WERI-Rb-1 (cell line): ENCODE measurements at places on chromosomes 2 and 18.

DNA sequence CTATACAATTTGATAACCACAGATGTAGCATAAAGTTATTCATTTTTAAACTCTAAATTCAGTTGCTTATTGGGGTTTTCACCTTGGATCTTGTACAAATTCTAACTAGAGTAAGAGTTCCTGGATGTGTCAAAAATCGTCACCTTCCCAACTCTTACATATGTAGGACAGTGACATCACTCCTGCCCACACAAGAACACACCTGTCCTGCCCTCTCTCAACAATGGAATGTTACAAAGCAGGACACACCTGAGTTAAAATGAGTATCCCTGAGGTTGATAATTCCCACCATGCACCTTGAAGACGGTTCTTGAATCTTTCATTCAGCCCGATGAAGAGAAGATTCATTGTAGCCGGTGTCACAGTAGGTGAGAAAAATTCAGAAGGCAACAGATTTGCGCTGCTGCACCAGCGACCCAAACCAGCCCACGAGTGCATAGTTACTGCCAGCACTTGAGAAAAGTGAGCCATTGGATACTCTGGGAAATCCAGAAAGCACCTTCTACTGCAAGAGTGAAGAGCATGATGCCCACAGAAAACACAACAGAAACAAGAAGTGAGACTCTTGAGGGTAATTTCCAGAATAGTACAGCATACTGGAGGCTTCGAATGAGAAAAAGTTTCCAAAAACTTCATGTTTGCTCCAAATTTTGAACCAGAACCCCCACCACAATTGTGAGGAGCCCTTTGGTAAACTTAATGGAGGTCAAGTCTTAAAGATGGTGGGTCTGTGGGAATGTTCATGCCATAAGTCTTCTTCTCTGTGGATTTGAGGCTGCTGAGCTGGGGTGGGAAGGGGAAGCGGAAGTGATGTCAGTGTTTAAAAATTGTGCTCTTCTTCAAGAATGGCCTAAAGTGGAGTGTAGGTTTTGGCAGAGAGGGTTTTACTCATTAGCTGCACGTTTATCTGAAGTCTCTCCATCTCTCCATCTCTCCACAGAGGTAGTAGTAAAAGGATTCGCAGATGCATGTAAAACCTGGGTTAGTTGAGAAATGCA is 34.7 kb upstream of the ADAM23 start:
- no peak for DNase-seq

DNA sequence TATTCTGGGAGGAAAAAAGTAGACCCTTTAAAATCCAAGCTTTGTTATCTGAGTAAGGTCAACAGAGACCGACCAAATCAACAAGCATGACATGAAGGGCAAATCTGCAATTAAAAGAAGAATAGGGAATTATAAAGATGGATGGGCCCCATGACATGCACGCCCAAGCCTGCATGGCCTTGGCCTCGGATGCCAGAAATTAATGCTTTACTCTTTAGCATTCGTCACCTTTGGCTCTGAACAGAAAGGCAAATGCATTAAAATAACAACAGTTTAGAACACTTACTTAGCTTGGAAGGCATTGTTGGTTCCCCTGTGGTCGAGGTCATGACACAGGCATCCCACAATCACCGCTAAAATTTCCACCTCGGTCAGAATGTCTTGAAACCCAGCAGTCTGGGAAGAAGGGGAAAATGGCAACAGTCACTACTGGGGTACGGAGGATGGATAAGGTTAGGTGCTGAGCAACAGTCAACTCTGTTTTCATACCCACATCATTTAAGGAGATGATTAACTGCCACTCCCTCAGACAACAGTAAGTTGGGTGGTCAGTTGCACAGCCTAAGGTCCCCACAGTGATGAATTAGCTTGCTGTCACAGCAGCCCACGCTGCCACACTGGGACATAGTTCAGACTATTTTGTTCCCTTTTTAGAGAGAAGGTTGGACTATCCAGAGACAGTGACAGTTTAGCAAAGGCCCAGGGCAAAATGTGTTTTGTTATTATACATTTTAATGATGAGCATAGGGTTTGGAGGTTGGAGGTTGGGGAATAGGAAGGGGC is 319.1 kb downstream of the AGPS start:
- DNase-seq: no peak

DNA sequence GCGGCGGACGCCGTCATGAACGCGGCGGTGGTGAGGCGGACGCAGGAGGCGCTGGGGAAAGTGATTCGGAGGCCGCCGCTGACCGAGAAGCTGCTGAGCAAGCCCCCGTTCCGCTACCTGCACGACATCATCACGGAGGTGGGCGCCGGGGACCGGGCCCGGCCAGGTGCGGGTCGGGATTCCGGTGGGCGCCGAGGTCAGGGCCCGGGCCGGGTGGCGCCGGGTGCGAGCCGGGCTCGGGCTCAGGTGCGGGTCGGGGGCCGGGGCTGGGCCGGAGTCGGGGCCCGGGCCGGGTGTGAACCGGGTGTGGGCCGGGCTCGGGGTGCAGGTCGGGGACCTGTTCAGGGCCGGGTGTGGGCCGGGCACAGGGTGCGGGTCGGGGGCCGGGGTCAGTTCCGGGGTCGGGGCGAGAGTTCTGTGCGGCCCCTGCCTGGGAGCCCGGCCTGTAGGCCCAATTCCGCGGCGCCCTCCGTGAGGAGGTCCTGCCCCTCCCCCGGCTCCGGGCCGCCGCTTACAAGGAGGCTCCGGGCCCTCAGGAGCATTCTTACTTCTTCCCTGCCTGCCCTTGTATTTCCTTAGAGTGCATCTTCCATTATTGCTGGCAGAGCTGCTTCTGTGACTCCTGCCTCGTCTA is 447 bp downstream of the TRAF3IP1 start:
- DNase-seq: no peak

DNA sequence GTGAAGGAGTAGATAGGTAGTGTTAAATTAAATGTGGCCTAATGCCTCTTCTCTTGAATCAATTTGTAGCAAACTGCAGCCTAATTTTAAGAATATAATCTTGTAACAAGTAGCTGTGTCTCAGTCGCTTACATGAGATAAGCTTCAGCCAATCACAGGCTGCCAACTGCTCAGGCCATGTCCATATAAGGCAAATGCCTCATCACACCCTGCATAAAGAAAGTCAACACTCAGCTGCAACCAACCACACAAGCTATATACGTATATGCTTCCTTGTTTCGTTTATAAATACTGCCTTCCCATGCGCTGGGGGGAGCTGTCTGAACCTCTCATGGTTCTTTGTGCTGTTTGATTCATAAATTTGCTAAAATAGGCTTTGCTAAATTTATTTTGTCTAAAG is 476.3 kb downstream of the TRIB2 start:
- DNase-seq: no peak

- no peak for DNase-seq
These were observed 596.0 kb downstream of the BCL11A start for GRCh38 chr2:59957504-59957903.

GRCh38 chr2:133936096-133936495 is 317.8 kb upstream of the MGAT5 start:
- DNase-seq: no peak

GRCh38 chr18:60044290-60045006 is 144.7 kb downstream of the PMAIP1 start:
- DNase-seq: no peak

GRCh38 chr18:73639788-73640187 is 507.8 kb downstream of the FBXO15 start:
- no peak for DNase-seq

DNA sequence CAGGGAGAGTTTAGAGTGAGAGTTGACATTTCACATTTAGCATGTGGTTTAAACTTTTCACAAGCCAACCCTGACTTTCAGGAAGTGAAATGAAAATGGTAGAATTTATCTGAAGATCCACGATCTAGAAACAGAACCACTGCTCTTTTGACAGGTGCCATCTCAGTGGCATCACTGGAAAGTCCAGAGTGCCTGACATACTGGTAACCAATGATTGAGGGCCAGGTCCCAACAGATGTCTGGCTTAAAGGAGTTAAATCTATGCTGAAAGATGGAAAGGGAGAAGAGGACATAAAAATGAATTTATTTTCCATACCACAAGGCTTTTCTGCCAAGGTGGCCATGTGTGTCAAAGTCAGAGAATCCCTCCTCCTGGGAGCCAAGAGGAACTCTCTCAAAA is 2.7 kb downstream of the IL36G start:
- DNase-seq: no peak

GRCh38 chr2:16186661-16187481 is 246.5 kb downstream of the MYCN start:
- no peak for DNase-seq

- no peak for DNase-seq
These were observed 121.6 kb downstream of the SP100 start for GRCh38 chr2:230537531-230537976.

DNA sequence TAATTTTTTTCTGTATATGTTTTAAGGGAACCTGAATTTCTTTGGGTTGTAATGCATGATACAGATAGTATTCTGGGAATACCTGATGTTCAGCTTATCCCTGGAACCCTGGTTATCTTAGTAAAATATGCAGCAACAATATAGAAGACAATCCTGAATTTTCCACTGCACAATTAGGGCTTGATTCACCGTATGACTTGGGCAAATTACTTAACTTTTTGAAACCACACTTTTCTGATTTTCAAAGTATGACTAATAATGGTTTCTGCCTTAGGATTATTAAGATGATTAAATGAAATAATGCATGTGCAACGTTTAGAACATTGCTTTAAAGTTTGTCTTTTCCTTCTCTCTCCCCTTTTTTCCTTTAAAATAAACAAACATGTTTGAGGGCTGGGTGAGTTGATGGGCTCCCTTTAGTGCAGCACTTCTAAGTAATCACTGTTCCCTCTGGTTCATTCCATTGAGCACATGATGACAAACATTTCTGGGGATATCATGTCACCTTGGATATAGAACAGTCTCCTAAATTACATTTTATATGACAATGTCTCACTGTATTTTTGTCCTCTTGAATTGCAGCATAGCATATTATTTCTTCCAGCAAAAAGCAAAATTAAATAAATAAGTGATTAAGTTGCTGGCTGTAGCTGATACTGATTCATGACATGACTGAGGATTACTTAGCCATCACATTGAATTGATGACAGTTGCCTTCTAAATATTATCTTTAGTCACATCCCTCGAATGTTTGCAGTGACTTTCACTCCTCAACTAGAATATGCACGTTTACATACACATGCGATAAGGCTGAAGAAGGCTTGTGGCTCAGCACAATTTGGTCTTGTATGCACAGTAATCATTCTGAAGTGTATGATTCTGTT is 254.5 kb downstream of the NEDD4L start:
- no peak for DNase-seq
